ENCODE measurements at places on chromosomes 4 and X.

DNA sequence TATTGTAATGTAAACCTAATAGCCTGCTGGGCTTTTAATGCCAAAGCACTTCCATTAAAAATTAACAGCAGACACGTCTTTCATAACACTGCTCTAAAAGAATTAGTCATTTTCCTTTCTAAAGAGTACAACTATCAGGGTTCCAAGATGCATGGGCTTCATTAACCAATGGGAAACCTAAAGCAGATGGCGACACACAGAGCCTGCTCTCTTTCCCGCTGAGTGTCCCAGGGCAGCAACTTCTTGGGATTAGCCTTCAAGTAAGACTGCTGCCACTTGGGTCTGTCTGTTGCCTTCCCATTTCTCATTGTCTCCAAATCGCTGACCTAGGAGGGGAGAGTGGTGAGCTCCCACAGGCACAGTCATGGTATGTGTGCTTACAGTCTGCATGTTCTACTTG lies 14.0 kb upstream of the PHKA2 start:
- DNase-seq: no peak

- no peak for DNase-seq
Measured at GRCh38 chr4:7399440-7400234, 35.1 kb downstream of the PSAPL1 start.

GRCh38 chr4:127856813-127857447 lies 23.8 kb upstream of the PLK4 start:
- no peak for DNase-seq

DNA sequence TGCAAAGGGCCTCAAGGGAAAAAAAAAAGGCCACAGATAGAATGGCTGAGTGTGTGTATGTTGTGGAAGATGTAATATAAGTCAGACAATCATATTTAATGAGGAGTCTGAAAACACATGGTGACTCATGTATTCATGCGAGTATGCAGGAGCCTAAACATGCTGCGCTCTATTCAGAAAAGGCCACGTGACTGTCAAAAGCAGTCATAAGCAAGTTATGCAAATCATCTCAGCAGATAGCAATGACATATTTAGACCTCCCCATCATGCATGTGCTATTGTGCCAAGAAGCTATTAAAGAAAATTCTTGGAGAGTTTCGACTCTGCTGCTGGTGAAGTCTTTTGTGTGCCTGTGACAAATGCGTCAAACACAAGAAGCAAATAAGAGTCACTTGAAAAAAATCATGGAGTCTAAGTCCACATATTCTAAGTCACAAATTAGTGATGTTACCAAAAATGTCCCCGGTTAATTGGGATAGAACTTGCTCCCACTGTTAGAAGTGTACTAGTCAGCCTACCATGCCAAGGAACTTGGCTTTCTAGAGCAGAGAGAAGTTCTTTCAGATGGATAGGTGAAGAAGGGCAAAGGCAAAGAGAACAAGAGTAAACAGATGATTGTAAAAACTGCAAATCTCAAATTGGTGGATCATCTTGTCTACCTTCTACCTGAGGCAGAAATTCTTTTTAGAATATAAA lies 5.0 kb downstream of the LNX1 start:
- no peak for DNase-seq

DNA sequence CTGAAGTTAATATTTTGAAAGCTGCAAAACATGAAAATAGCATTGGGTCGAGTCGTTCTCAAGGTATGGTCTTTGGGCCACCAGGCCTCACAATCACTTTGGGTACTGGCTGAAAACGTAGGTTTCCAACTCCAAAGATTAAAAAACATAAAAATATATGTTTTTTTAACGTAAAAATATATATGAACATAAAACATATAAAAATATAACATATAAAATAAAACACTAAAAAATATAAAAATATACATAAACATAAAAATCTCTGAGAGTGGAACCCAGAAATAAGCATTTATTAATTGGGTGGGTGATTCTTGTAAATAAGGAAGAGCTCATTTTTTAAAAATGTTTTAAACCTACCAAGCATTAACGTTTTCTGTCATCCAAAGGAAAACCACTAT lies 666 bp upstream of the PDS5A start:
- no peak for DNase-seq

- no peak for DNase-seq
Measured at GRCh38 chr4:169256856-169257761, 13.6 kb downstream of the SH3RF1 start.

- DNase-seq: peak; percentile 14
Measured at GRCh38 chrX:13658602-13659001, 5.7 kb downstream of the TCEANC start.

GRCh38 chrX:110657073-110657472 lies 138.5 kb downstream of the CHRDL1 start:
- no peak for DNase-seq

- no peak for DNase-seq
Measured at GRCh38 chr4:94802091-94802490, 44.3 kb downstream of the BMPR1B start.

DNA sequence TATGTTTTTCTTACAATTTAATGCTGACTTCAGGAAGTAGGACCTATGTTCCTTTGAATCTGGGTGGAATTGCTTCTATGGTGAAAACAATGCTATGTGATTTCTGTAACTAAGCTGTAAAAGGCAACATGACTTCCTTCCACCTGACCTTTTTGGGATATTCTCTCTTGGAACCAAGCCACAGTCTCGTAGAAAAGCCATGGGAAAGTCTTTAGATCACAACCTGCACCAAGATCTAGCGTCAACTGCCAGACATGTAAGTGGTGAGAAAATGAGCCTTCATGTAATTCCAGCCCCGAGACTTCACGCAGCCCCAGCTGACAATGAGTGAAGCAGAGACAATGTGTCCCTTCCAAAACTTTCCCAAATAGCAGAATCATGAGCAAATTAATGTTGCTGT lies 297.0 kb upstream of the DCAF8L1 start:
- DNase-seq: no peak

GRCh38 chr4:100317032-100317864 lies 127.0 kb upstream of the DDIT4L start:
- DNase-seq: no peak

GRCh38 chrX:148265829-148266228 lies 234.6 kb upstream of the AFF2 start:
- no peak for DNase-seq

DNA sequence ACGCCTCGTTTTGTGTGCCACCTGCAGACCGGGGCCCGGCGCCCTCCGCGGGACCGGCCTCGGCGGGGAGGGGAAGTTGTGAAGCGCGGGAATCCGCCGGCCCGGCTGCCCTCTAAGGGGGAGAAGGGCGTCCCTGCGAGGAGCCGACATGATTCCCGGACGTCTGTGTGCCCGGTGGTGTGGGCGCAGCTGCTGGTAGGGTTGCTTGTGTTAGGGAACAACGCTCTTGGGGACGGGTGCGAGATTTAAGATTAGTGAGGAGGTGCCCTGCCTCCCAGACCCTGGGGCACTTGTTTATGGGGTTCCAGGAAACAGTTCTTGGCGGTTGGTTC lies 627 bp downstream of the CDKN2AIP start:
- no peak for DNase-seq

GRCh38 chr4:22233230-22233629 lies 282.6 kb downstream of the ADGRA3 start:
- DNase-seq: no peak

DNA sequence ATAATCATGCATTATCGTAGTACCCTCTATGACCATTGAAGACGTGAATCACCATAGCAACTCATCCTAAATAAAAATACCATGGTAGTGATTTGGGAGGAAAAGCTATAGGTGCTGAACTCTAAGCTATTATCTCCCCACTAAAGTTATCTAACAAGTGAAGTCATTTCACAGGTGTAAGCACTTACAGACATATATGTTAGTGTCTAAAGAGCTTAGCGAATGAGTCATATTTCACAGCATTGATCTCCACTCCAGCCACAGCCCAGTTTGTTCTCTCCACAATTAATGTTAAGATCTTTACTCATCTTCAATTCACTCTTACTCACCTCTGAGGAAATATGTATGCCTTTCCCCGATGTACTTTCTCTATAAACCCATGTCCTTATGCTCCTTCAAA lies 57.0 kb downstream of the DCAF8L1 start:
- DNase-seq: no peak

GRCh38 chr4:53706422-53707032 lies 115.2 kb upstream of the LNX1 start:
- DNase-seq: peak; percentile 20

GRCh38 chr4:122959981-122960610 lies 37.7 kb upstream of the NUDT6 start:
- DNase-seq: no peak

DNA sequence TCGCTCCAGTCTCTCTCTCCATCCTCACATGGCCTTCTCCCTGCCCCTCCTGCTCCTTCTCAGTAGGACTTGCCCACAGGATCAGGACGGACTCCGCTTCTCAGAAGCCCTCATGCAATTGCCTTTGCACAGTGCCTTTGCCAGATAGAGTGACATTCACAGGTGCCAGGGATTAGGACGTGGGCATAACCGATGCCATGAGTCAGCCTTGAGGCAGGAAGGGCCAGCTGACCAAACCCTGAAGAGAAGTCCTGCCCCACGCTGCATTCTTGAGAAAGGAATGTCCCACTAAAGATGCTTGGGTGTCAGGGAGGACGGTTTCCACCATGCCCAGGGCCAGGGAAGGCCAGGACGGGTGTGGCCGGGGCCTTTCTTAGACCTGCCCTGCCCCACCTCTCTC lies 6.6 kb upstream of the GRPEL1 start:
- no peak for DNase-seq

GRCh38 chr4:169201222-169202144 lies 69.3 kb downstream of the SH3RF1 start:
- no peak for DNase-seq

DNA sequence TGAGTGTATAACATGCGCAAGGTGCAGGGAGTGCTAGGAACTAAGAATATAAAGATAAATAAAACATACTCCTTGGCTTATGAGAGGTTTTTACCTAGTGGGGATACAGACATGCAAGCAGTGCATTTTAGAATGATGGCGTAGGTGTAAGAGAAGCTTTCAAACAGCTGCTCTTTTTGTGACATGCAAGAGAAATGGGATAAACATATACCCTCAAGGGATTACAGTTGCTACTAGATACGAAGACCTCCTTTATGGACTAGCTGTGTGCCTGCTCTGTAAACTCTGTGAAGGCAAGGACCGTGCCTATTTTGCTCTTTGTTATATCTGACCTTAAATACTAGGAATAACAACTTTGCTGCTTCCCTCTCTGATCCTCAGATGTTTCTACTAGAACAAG lies 39.0 kb upstream of the SLITRK4 start:
- DNase-seq: no peak

DNA sequence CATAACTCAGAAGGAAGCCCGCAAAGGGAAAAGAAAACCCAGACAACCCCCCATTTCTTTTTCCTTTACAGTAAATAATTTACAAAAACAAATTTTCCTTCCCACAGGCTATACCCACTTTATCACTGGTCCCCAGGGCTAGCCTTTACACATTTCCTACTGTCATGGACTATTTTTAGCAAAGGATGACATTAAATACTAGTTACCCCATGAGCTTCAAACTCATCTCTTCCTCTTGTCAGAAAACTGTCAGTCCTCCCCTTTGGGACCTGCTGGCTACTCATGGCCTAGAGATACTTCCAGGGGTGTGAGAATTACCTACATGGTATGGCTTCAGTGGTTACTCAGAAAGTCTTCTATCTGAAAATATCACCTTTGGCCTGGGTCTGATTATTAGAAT lies 11.9 kb downstream of the TSC22D3 start:
- no peak for DNase-seq

- no peak for DNase-seq
Measured at GRCh38 chr4:55512922-55513571, 33.7 kb downstream of the CLOCK start.

DNA sequence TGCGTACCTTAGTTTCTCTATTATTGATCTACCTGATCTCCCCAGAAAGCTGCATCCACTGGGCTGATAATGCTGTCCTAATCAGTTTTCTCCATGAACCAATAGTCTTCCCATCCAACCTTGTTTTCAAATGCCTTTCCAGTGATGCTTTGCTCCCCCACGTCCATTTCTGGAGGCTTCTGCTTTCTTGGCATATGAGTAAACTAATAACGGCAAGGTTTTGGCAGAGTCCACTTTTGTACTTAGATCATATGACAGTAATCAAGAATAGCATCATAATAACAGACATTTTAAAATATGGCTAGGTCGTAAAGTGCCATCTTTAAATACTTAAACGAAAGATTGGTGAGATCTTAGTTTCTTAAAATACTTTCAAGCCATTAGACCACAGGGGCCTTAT lies 38.4 kb upstream of the FAM9B start:
- no peak for DNase-seq

DNA sequence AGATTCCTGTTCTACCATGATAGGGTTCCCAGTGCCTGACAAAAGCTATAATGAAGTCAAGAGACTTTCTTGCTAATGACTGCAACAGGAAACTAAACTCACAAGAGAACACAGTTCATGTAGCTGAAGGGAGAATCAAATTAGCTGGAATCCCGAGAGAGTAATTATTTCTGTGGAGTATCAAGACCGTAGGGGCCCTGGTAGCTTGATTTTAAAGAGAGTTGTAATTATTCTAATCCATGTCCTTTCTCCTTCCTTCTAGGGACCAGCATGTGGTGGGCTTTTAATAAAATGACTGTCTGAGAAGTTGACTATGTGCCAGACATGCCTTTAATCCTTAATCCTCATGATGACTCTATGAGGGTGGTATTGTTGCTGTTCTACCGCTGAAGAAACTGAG lies 1.7 kb upstream of the TRPC5OS start:
- no peak for DNase-seq

DNA sequence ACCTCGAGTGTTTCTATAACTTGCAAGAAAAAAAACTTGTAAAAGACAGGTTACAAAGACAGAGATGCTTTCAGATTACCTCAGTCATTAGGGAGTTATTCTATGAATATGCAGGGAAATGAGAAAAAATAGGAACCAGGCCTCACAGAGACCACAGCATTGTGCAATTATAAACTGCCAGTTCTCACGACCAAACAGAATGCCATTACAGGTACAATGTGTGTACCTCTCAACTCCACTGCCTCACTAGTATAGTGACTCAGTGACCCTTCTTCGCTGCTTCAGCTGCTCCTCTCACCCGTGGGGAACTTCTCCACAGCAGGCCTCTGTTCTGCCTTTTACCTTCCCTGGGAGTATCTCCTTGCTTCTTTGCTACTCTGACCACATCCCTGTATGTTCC lies 2.3 kb upstream of the HTATSF1 start:
- no peak for DNase-seq
